Small intestine (tissue), 16 donors: ENCODE measurements at places on chromosomes 7 and 10. TPM values are rescaled to one million over a fixed set of nuclear protein-coding genes. Genes with fewer than 3 reads are reported as not detected.

SORBS1 gene
- 32.9 TPM for polyA plus RNA-seq

DNA sequence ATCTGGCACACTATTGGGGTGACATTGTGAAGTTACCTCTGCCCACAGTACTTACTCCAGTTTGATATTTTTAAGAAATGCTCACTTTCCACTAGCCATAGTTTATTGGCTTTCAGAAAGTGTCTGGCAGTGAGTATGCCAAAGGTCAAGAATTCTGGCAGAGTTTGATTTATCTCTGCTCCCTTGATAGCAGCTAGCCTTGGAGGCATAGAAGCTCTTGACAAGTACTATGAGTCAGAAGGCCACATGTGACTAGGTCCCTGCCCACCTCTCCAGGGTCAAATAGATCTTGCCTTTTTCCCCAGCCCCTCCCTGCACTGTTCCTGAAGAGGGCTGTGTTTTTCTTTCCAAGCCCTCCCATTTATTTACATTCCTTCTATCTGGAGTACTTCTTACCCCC, 202.2 kb downstream of the AUTS2 start:
- peak overlapping the region; percentile 11 for H3K27ac ChIP-seq
- H3K27me3 ChIP-seq, result no peaks in the 10 kb centered on the region
- H3K4me3 ChIP-seq, result no peak overlapping the region
- peaks cover 5% of the 10 kb centered on the region for H3K4me1 ChIP-seq
- H3K36me3 ChIP-seq, result no peaks in the 10 kb centered on the region
- peak; percentile 89 for DNase-seq

GRCh38 chr7:8176370-8177081, 85.4 kb downstream of the ICA1 start:
- H3K4me3 ChIP-seq, result no peak overlapping the region
- peak overlapping the region; percentile 81 for H3K27ac ChIP-seq
- H3K27me3 ChIP-seq, result no peaks in the 10 kb centered on the region

- no peak for DNase-seq
- peaks cover 8% of the 10 kb centered on the region for H3K36me3 ChIP-seq
- H3K4me1 ChIP-seq, result no peaks in the 10 kb centered on the region
- H3K27ac ChIP-seq, result no peak overlapping the region
- no peaks in the 10 kb centered on the region for H3K27me3 ChIP-seq
Observed at GRCh38 chr10:124944982-124945381, 3.1 kb downstream of the ZRANB1 start.

- H3K4me1 ChIP-seq, result no peaks in the 10 kb centered on the region
- H3K4me3 ChIP-seq, result no peak overlapping the region
- no peak overlapping the region for H3K27ac ChIP-seq
- H3K36me3 ChIP-seq, result peaks cover 4% of the 10 kb centered on the region
- H3K27me3 ChIP-seq, result no peaks in the 10 kb centered on the region
Observed at GRCh38 chr10:34131152-34131551, 683.9 kb downstream of the PARD3 start.

GRCh38 chr7:106054156-106054910, 57.8 kb downstream of the SYPL1 start:
- H3K4me3 ChIP-seq, result no peak overlapping the region
- no peak overlapping the region for H3K27ac ChIP-seq
- H3K27me3 ChIP-seq, result no peaks in the 10 kb centered on the region
- no peak for DNase-seq
- no peaks in the 10 kb centered on the region for H3K4me1 ChIP-seq

AGR2 gene
- polyA plus RNA-seq, result 128 TPM

GRCh38 chr10:8767591-8767990, 713.1 kb downstream of the GATA3 start:
- H3K36me3 ChIP-seq, result no peaks in the 10 kb centered on the region
- H3K4me3 ChIP-seq, result no peak overlapping the region
- H3K27me3 ChIP-seq, result no peaks in the 10 kb centered on the region
- no peak for DNase-seq
- no peak overlapping the region for H3K27ac ChIP-seq

PHKG1 gene
- 1.6 TPM for polyA plus RNA-seq

TMEM213 gene
- 0.07 TPM for polyA plus RNA-seq

GRCh38 chr10:13885238-13885990, 298.6 kb downstream of the PRPF18 start:
- H3K36me3 ChIP-seq, result no peaks in the 10 kb centered on the region
- peaks cover 11% of the 10 kb centered on the region for H3K27me3 ChIP-seq
- H3K4me3 ChIP-seq, result no peak overlapping the region
- H3K4me1 ChIP-seq, result no peaks in the 10 kb centered on the region
- DNase-seq, result no peak
- no peak overlapping the region for H3K27ac ChIP-seq

GRCh38 chr10:3886191-3886590, 101.2 kb upstream of the KLF6 start:
- peaks cover 31% of the 10 kb centered on the region for H3K4me1 ChIP-seq
- H3K27me3 ChIP-seq, result no peaks in the 10 kb centered on the region
- no peak overlapping the region for H3K4me3 ChIP-seq
- DNase-seq, result no peak

- H3K4me3 ChIP-seq, result no peak overlapping the region
- H3K27me3 ChIP-seq, result no peaks in the 10 kb centered on the region
- no peaks in the 10 kb centered on the region for H3K36me3 ChIP-seq
- DNase-seq, result no peak
Observed at GRCh38 chr10:27646194-27646593, 99.4 kb downstream of the MKX start.

- no peak overlapping the region for H3K27ac ChIP-seq
- no peaks in the 10 kb centered on the region for H3K27me3 ChIP-seq
- no peaks in the 10 kb centered on the region for H3K36me3 ChIP-seq
- peak; percentile 17 for DNase-seq
- peaks cover 6% of the 10 kb centered on the region for H3K4me1 ChIP-seq
- H3K4me3 ChIP-seq, result no peak overlapping the region
Observed at GRCh38 chr7:110283056-110283455, 807.9 kb upstream of the LRRN3 start.

DNA sequence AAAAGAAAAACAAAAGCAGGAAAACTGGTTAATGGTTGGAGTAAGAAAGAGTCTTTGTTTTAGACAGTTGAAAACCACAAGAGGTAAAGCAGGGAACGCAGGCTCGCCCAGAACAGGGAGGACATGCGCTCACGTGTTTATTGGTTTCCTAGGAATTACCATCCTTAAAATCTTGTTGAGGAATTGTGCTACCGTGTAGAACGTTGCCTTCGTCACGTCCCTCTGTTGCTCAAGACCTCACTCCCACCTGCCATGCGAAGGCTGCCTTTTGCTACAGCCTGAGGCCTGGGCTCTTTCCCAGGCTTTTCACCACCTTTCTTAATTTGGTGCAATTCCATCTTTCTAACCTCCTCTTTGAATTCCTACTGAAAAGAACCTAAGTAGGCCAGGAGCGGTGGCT, 61.6 kb upstream of the CAMK1D start:
- no peak overlapping the region for H3K4me3 ChIP-seq
- H3K36me3 ChIP-seq, result no peaks in the 10 kb centered on the region
- H3K27ac ChIP-seq, result no peak overlapping the region
- no peaks in the 10 kb centered on the region for H3K4me1 ChIP-seq
- H3K27me3 ChIP-seq, result no peaks in the 10 kb centered on the region

H2BK1 gene
- not detected for polyA plus RNA-seq

DNA sequence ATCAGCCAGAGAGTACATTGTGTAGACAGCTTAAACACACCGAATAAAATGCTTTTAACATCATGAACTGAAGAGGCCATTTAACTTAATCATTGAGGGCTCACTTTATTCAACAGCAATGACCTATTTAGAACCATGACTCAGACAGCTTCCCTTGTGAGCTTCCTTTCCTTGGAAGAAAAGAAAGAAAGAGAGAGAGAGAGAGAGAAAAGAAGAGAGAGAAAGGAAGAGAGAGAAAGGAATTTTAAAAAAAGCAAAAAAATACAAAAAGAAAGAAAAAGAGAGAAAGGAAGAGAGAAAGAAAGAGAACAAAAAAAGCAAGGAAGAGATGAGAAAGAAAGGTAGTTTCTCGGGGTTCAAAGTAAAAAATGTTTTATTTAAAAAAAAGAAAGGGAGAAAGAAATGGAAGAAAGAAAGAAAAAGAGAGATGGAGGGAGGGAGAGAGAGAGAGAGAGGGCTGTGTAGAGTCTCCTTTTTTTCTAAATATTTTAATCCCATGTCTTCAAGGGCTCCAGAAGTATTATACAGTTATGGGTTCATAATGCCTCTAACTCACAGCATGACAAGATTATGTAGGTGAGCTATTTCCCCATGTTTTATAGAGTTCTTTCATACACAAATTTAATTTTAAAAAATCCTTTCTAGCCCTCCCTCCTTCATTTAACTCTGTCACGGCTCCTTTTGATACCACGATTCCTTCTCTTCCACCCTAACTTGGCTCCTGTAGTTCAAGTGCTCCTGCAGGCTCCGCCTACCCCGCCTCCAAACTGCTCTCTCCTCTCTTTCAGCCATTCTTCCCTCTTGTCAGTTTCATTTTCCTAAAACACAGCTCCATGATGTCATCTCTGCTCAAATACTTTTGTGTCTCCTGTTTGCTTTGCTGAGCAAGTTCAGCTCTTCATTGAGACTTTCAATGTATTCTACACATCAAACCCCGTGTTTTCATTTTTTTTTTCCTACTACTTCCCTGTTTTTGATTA, 85.5 kb downstream of the PRTFDC1 start:
- DNase-seq, result no peak
- no peaks in the 10 kb centered on the region for H3K36me3 ChIP-seq
- peaks cover 3% of the 10 kb centered on the region for H3K4me1 ChIP-seq
- no peak overlapping the region for H3K4me3 ChIP-seq

DNA sequence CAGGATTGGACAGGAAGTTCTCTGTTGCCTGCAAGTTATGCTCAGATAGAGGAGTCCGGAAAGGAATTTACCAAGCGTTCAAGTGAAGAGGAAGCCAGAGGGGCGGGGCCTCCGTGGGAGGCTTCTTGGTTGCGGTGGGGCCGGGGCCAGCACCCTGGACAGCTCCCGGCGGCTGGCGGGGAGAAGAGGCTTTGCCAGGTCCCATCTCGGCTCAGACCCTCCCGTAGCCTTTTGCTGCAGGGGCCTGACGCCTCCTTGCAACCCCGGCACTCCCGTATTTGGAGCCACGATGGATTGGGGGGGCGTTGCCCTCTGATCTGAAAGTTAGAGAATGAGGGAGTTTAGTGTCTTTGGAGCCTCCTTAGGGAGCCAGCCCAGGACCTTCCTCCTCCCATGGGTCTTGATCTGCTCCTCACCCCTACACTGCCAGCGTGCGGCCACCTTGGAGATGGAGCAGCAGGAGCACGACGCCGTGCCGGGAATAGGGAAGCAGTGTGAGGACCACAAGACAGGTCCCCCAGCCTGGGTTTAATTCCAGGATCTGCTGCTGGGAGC, 3.1 kb upstream of the SLC18A3 start:
- H3K4me1 ChIP-seq, result no peaks in the 10 kb centered on the region
- peaks cover 61% of the 10 kb centered on the region for H3K27me3 ChIP-seq
- DNase-seq, result peak; percentile 87
- no peaks in the 10 kb centered on the region for H3K36me3 ChIP-seq

- no peaks in the 10 kb centered on the region for H3K27me3 ChIP-seq
- peaks cover 29% of the 10 kb centered on the region for H3K4me1 ChIP-seq
- H3K36me3 ChIP-seq, result no peaks in the 10 kb centered on the region
- peak; percentile 68 for DNase-seq
- no peak overlapping the region for H3K4me3 ChIP-seq
- peak overlapping the region; percentile 61 for H3K27ac ChIP-seq
Observed at GRCh38 chr7:6268023-6268900, 4.2 kb downstream of the CYTH3 start.

DNA sequence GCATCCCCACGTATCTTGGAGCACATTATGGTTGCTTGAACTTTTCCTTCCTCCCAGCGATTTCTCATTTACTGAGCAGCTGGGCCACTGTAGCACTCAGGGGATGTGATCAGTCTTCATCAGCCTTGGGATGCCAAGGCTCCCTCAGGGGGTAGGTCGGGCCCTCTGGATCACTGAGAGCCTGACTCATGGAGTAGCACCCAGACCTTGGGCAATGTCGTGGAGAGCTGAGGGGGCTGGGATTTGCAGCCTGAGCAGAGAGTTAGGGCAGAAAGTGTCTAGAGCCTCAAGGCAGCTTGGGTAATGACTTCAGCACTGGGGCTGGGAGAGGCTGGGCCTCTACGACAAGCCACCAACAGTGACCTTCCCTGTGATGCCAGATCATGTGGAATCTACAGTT, 86.5 kb upstream of the CXCL12 start:
- no peaks in the 10 kb centered on the region for H3K27me3 ChIP-seq
- DNase-seq, result no peak
- no peaks in the 10 kb centered on the region for H3K36me3 ChIP-seq
- H3K4me3 ChIP-seq, result no peak overlapping the region
- H3K4me1 ChIP-seq, result no peaks in the 10 kb centered on the region
